ENCODE measurements at places on chromosomes 16 and 17.
A peak's percentile ranks its signal among the peaks of the same experiment; 100 is the strongest.

GRCh38 chr16:61890386-61890785 is 145.9 kb downstream of the CDH8 start:
- no peak for DNase-seq

DNA sequence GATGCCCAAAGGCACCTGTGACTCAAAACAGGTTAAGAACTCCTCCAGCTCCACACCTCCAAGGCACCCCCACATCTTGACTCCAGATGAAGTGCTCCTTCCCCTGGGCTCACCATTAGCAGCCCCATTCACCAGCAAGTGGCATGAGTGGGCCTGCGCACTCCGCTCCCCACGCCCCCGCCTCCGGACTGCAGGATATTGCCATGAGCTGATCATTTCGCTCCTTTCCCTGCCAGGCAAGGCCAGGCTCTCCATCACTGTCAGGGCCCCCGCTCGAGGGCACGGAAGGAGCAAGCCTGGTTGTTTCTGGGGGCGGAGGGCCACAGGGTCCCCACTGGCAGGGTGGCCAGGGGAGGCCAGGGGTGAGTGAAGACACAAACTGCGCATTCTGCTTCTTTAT is 69.9 kb downstream of the ZNF423 start:
- DNase-seq = no peak

GRCh38 chr17:28938552-28938951 is 12.8 kb downstream of the PHF12 start:
- DNase-seq = no peak

DNA sequence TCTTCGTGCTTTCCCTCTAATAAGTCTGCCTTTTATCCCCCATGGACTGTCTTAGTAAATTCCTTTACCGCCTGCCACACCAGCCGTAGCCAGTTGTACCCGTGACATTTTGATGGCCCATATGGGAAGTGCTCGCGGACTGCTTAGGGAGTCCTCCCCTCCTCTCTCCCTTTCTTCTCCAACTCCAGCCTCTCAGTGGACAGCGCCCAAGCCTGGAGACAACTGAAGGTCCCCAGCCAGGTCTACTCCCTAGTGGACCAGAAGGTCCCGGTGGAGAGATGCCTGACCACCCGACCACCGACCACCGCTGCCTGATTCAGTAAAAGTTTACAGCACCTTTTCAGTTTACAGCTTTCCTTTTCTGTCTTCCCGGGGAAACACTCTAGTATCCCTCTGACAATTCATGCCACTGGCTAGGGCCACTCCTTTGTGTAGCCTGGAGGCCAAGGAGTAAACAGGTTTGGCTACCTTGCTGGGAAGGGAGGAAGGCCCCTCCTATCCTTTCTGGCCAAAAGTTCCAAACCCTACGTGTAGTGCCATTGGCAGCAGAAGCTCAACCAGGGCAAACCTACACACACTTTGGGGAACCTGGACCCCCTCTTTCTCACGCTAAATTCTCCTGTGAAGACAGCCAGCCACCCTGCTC is 18.0 kb downstream of the CTRB2 start:
- DNase-seq = no peak

DNA sequence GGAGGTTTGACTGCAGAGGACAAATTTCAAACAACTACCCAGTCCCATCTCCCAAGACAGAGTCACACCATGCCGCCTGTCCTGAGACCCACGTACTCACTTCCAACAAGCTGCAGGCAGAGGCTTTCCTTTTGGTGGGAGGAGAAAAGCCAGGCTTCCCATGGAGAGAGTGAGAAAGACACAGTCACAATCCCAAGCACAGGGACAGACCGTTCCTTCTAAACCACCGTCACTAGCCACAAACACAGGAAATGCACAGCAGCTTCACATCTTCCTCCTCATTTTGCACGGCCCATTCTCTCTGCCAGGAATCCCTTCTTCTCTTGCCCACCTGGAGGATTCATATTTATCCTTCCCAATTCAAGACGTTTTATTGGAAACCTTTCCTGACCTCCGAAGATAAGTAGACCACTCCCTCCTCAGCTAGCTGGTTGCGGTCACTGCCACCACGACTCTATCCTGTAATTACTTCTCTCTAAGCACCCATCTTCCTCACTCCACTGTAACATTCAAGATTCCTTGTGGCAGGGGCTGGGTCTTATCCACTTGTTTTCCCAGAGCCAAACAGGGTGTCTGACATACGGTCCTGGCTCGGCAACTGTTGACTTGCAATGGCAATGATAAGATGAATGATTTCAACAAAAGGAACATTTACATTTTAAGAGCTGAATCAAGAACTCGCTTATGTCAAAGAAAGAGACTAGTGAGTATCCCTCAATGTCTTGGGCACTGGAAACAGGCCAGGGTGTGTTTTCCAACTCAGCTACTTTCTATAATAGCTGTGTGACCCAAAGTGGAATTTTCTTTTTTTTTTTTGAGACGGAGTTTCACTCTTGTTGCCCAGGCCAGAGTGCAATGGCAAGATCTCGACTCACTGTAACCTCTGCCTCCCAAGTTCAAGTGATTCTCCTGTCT is 87.6 kb downstream of the XYLT1 start:
- no peak for DNase-seq

- DNase-seq = no peak
Measured at GRCh38 chr17:15447928-15448579, 19.4 kb downstream of the CDRT4 start.

DNA sequence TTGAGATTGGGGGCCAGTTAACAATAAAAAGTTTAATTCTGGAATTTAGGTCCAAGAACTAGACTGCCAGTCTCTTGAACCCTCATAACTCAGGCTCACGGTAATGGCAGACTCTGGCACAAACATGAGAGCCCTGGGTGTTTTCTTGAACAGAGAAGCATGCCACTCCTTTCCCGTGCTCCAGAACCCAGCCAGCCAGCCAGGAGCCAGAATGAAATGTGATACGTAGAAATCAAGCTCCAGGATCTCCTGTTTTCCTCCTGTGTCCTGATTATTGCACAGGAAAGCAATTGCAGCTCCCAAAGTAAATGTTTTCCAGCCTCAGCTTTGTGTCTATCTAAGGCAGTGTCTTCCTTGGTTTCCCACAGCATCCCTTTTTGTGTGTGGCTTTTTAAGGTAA is 46.2 kb upstream of the NOL11 start:
- peak; percentile 47 for DNase-seq

Measured in HEK293T (cell line).